ENCODE measurements at places on chromosomes 4 and X. TPM values are rescaled to one million over a fixed set of nuclear protein-coding genes. Genes with fewer than 3 reads are reported as not detected.

Gene HGFAC
- total RNA-seq: not detected

Gene SYTL5
- not detected for total RNA-seq

DNA sequence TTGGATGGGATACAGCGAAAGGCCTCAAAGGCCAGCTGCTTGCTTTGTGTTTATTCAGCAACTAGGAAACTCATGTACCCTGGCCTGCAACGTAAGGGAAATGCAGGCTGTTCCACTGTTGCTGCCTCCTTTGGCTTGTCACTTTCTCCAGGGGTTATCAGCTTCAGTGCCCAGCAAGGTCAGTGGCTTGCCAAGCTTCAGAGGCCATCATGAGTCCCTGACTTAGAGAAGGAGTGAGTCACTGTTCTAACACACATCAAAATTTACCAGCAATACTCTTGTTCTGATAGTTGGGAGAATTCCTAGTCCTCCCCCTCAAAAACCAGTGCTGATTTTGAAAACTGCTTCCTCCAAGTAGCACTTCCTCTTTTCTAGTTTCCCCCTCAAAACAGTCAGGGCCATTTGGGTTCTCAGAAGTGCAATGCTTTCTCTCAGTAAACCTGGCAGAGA lies 250.8 kb downstream of the ARHGAP24 start:
- DNase-seq: no peak
- H3K4me3 ChIP-seq: no peak overlapping the region
- H3K27ac ChIP-seq: no peak overlapping the region
- H3K27me3 ChIP-seq: no peaks in the 10 kb centered on the region

GRCh38 chr4:143184217-143184502 lies 557 bp upstream of the USP38 start:
- H3K27ac ChIP-seq: peak overlapping the region; percentile 94
- peaks cover 33% of the 10 kb centered on the region for H3K36me3 ChIP-seq
- no peaks in the 10 kb centered on the region for H3K27me3 ChIP-seq
- H3K4me3 ChIP-seq: peak overlapping the region; percentile 82
- DNase-seq: no peak

DNA sequence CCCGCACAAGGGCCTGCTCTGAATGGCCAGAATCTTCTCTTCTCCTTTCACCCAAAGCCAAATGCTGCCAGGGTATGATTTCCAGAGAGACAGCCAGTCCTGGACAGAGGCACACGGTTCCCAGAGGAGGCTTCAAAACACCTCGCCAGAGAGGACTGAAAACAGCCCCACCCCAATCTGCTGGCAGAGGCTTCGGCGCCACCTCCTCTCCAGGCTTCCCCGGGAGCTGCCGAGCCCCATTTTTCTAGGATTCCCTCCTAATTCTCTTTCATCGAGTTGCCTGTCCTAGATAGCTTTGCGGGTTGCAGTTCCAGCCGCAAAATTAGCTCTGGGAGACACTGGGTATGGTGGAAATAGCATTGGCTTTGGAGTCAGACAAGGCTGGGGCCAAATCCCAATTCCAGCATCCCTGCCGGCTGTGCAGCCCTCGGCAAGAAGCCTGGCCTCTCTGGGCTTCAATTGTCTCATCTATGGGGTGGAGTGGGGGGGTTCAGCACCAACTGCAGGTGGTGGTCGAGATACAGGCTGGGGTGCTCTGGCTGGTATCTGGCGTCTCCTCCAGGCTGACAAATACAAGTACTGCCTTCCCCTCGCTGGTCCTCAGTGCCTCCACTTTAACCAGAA lies 22.6 kb downstream of the PPP2R2C start:
- peaks cover 3% of the 10 kb centered on the region for H3K27me3 ChIP-seq
- no peaks in the 10 kb centered on the region for H3K4me1 ChIP-seq
- H3K4me3 ChIP-seq: no peak overlapping the region
- no peaks in the 10 kb centered on the region for H3K36me3 ChIP-seq

GRCh38 chrX:2574271-2574670 lies 73.5 kb upstream of the DHRSX start:
- DNase-seq: no peak
- peaks cover under 1% of the 10 kb centered on the region for H3K27me3 ChIP-seq
- no peaks in the 10 kb centered on the region for H3K36me3 ChIP-seq
- H3K4me1 ChIP-seq: peaks cover 8% of the 10 kb centered on the region
- H3K4me3 ChIP-seq: no peak overlapping the region

DNA sequence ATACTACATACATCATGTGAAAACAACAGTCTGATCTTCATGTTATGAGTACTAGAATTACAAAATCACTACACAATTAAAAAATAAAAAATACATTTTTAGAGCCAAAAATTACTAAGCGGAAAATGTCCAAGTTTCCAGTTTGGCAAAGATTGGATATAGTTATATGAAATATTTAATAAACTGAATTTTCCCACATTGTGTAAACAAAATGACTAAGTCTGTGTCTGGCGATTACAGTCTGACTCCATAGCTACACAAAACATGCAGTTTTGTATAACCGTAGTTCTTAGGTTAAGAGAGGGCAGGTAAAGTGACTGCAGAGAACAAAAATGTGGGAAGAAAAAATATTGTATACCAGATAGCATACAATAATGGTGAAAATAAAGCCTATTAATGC lies 59.2 kb upstream of the TMEM47 start:
- H3K4me3 ChIP-seq: no peak overlapping the region
- H3K36me3 ChIP-seq: no peaks in the 10 kb centered on the region

GRCh38 chrX:47577901-47578300 lies 4.3 kb upstream of the TIMP1 start:
- H3K27ac ChIP-seq: no peak overlapping the region
- DNase-seq: no peak
- peaks cover 2% of the 10 kb centered on the region for H3K36me3 ChIP-seq
